ENCODE measurements at places on chromosomes 1 and 21. TPM values are rescaled to one million over a fixed set of nuclear protein-coding genes. Genes with fewer than 3 reads are reported as not detected.

SPAG17 gene
- total RNA-seq: 5.7 TPM

RPTN gene
- not detected for total RNA-seq

MROH7 gene
- 1.4 TPM for total RNA-seq

AMY2A gene
- total RNA-seq: not detected

PCAT6 gene
- 5.0 TPM for total RNA-seq

PDIK1L gene
- total RNA-seq: 7.1 TPM

RHOC gene
- total RNA-seq: 168 TPM
